ENCODE measurements at places on chromosomes 4 and X.

- no peak for DNase-seq
These were observed 23.5 kb downstream of the CXCL8 start for GRCh38 chr4:73763877-73764276.

DNA sequence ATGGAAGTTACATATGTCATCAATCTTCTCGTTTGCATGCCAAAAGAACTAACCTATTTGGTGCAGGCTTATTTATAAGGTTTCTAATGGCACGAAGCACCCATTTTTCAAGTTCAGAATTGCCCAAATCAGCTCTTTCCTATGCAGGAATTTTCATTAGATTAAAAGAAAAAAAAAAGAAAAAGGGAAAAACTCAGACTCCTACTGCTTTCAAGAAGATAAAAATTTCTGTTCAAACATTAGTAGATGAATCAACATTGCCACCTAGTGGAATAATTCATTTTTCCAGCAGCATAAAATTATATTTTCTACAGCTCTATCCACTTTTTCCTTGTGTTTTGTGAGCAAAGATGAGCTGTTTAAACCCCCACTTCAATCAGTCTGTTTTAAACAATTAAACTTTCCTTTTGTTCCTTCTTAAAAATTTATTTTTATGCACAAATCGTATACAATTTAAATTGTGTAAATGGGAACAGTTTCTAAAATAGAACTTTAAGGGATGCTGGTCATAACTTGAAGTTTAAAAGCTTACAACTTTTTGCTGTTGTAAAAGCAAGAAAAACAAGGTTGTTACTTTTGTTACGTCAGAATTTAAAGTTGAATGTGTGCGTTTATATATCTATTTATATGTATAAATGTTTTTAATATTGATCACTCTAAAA lies 309.9 kb downstream of the ARAP2 start:
- no peak for DNase-seq

GRCh38 chr4:24897639-24898038 lies 15.2 kb downstream of the CCDC149 start:
- DNase-seq, result no peak

DNA sequence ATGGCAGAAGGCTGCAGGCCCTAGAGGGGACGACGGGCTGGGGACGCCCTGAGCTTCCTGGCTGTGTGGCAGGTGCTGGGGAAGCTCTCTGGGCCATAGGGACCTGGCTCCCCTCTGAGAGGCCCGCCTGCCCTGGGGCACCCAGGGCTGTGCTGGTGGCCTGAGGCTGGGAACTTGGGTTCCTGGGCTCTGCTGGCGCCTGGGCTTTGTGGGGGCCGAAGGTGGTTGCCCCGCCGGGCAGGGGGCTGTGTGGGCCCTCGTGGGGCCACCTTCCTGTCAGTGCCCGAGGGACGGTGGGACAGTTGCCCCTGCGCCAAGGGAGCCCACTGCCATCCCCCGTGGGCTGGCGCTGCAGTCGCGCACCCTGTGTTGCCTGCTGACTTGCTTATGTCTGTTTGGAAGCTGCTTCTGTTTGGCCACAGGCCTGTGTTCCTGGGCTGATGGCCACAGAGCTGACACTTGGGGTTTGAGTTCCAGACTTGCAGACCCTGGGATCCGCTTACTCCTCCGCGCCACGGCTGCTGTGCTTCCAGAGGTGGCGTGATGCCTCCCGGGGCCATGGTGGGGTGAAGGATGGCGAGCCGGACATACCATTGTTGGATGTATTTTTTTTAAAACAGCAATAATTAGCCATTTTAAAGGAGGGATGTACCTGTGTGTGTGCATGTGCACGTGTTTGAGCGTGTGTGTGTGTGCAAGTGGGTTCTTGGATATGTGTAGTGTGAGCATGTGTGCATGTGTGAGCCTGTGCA lies 8.5 kb downstream of the NAT8L start:
- no peak for DNase-seq

GRCh38 chr4:28421221-28421620 lies 1560.6 kb downstream of the STIM2 start:
- no peak for DNase-seq

- DNase-seq, result no peak
These were observed 212.5 kb upstream of the PSAPL1 start for GRCh38 chr4:7647186-7647585.

GRCh38 chr4:84481077-84481859 lies 17.8 kb downstream of the NKX6-1 start:
- no peak for DNase-seq

DNA sequence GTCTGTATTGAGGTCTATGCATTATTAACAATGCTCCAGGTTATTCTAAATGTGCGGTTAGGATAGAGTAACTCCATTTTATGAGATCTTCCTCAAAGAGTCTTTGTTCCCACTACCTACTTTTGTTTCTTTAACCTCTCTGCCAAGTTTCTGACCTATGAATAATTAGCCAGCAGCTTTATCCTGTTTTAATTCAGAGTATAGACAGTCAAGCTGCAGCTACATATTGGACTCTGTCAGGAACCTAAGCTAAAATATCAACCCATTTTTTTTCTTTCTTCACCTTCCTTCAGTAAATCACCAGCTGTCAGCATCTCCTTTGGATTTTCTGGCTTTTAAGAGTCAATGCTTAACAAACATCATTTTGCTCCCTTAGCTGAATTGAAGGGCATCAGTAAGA lies 72.3 kb downstream of the TMEM47 start:
- no peak for DNase-seq

DNA sequence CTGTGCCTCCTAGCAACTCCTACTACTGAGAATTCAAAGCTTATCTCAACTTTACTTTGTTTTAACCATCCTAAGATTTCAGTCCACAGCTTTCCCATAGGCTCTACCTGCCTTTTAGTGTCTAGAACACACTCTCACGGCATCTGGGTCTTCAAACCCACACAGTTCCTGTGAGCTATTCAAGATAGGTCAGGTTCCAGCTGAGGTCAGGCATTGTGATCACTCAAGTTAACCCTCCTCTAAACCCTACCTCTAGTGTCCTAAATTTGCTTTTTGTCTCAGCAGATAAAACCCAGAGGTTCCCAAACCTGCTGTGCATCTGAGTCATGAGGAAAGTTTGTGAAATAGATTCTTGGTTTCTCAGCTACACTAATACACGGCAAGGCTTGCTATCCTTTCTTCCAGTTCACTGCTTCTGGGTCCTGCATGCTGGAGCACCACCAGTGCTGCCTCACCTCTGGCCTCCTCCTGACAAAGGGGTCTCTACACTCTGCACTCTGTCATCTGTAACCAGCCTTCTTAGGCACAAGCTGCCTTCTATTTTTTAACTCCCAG lies 324.6 kb upstream of the MAGEB2 start:
- no peak for DNase-seq

GRCh38 chr4:91171217-91171616 lies 1044.0 kb downstream of the CCSER1 start:
- DNase-seq, result no peak

GRCh38 chr4:6943012-6943884 lies 33.6 kb downstream of the TBC1D14 start:
- DNase-seq, result no peak

DNA sequence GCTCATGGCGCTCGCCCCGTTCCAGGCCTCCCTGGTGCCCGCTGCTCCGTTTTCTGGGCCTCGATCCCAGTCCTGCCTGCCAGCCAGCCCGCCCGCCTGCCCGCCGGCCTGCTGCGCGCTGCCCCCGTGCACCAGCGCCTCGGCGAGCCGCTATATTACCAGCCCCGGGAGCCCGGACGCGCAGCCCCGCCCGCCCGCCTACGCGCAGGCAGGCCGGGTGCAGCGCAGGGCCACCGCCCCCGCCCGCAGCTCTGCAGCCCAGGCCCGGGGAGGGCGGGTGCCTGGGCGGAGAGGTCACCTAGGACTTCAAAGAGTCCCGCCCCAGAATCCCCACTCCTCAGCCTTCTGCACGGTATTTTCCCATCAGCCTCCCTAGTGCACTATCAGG lies at the start of gene MAOB:
Gene MAOB (minus strand): TSS at position 157 of the 388 bp plus-strand sequence. CDS start 151 bp downstream, at position 6.
- peak; percentile 20 for DNase-seq

DNA sequence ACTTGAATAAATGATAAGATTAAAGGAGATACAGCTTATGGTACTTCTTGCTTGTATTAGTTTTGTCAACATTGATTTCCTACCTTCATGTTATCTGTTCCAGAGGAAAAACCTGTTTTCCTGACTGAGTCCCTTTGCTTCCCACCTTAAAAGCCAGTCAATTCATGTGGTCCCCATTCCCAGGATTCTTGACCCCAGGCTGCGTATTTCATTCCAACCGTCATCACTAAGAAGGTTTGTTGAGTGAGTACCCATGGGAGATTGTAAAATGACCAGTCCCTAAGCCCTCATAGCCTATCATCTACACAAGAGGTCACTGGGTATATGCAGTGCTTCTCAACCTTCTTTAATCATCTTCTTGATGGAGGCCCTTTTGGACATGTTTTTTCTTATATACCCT lies 52.2 kb downstream of the BEX3 start:
- DNase-seq, result no peak

DNA sequence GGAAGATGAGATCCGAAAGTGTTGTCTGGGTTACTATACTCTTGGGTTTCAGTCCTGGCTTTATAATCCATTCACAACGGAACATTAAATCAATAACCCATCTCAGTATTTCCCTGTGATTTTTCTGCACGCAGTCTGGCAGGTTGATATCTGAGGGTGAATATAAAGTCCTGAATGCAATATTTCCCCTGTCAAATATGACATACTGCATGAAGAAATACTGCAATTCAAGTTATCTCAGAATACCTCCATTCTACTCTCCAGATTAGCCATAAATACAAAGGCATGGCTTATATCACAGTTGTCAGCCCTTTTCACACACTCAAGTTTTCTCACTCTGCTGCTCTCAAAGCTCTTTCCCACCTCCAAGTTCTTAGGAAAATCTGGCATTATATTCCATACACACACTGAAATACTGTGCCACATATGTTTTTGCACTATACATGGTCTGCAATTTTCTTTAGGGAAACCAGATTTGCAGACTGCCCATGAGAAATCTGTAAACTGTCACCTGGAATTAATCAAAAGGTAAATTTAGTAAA lies 64.7 kb downstream of the WDFY3 start:
- DNase-seq, result no peak

DNA sequence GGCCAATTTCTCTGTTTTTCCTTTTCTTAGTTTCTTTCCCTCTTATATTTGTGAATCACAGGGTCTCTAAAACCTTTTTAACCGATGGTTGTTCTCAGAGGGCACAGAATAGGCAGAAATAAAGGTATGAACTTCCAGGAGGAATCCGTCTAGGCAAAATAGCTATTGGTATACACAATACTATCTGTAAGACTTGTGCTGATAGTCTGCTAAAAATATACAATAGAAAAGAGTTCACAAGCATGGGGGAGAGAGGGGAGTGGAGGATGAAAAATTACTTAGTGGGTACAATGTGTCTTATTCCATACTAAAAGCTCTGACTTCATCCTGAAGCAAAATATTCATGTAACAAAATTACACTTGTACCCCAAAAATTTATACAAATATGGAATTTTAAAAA lies 30.2 kb downstream of the ANTXR2 start:
- DNase-seq, result no peak

DNA sequence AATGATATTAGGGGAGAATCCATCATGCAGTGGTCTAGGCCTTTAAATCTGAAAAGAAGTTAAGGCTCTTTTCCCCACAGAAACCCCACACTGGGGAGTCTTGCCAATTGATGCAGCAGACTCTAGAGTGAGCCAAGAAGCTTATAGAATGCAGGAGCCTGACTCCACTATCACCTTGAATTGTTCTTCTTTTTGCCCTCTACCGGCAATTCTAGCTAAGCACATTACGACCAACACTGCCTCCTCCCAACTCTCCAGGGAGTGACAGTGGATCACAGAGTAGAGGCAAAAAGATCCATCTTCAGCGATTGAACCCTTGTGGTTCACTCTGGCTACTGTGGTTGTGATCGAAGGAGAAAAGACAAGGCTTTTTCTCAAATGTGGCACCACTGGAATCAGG lies 331.5 kb downstream of the NKX6-1 start:
- no peak for DNase-seq

GRCh38 chrX:26295425-26295824 lies 79.5 kb downstream of the MAGEB5 start:
- DNase-seq, result no peak

GRCh38 chrX:108396188-108396891 lies 41.9 kb downstream of the COL4A6 start:
- DNase-seq, result no peak

- no peak for DNase-seq
These were observed 15.8 kb downstream of the TBC1D9 start for GRCh38 chr4:140740422-140740821.

DNA sequence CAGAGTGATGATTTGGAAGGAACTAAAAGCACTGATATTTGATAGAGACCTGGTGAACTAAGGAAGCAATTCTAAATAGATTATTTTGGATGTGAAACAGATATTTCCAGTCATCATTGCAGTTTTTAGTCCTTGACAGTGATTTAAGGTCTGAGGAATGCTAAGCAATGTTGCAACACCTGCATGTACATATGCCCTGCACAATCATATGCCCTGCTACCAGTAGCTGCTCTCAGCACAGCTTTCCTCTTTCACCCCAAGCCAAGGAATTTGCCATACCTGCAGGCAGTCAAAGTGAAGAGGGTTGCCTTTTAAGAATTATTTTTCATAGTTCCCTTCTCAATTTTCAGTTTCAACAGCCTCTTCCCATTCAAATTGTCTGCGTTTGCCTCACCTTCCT lies 8.7 kb upstream of the FAM47A start:
- no peak for DNase-seq

DNA sequence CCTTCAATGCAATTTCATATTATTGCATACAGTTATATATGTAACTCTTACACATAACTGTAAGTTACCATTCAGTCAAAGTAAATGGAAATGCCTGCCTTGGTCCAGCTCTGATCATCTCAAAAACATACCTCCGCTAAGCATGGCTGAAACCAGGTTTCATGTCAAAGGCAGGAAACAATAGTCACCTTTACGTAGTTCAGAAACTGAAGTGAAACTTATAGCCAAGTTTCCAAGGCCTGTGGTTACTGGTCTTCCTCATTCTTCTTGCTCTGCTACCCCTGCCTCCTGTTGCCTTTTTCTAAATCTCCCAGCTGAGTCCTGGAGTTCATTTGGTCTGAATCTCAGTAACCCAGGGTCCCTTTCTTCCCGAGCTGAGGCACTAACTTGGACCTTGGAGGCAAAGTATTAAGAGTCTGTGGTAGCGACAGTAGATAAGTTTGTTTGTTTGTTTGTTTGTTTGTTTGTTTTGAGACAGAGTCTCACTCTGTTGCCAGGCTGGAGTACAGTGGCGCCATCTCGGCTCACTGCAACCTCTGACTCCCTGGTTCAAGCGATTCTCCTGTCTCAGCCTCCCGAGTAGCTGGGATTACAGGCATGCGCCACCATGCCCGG lies 30.8 kb downstream of the DAPP1 start:
- DNase-seq, result no peak

DNA sequence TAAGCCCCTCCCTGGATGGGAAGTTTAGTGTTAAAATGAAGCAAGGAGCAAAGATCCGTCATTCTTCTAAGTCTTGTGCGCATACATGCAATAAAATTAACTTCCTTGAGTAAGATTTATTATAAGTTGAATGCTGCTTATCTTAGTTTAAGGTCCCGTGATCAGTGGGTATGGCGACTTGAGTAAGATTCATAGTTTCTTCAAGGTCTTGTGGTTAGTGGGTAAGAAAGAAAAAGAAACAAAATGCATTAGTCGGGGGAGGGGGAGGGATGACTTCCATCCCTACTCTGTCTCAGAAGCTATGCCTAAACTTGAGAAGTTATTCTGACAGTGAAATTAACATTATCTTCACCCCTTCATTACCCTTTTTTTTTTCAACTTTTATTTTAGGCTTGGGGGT lies 127.3 kb upstream of the MAGEB16 start:
- no peak for DNase-seq
